ENCODE measurements at places on chromosomes 3 and 15.

DNA sequence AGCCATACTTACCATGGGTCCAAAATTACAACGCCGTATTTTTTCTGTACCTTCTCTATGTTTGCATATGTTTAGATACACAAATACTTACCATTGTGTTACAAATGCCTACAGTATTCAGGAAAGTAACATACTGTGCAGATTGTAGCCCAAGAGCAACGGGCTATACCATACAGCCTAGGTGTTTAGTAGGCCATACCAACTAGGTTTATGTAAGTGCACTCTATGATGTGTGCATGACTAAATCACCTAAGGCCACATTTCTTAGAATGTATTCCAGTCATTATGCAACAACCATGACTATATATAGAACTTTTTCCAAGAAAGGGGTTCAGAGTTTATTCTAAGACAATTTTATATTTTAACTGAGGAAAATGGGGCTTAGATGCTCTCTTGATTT is 411.7 kb downstream of the MAGI1 start:
- DNase-seq, result no peak

GRCh38 chr3:182973047-182973446 is 7.3 kb downstream of the DCUN1D1 start:
- DNase-seq, result no peak

- no peak for DNase-seq
Measured at GRCh38 chr3:34065901-34066300, 267.5 kb downstream of the PDCD6IP start.

GRCh38 chr3:47017504-47018268 is 38.2 kb downstream of the NBEAL2 start:
- no peak for DNase-seq

DNA sequence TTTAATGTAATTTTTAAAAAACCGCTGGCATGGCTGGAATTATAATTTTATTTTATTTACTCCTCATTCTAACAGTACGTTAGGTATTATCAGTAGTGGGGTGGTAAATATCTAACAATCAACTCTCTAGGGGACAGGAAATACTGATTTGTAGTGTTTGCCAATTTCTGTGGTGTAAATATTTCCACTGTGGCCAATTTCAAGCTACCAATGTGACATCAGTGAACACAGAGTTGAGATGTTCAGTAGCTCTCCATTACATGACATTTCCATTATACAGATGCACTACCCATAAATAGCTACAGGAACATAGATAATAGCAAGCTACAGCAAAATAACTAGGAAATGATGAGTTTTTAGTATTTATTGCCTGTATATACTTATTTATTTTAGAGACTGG is 10.0 kb upstream of the ARL8B start:
- no peak for DNase-seq

DNA sequence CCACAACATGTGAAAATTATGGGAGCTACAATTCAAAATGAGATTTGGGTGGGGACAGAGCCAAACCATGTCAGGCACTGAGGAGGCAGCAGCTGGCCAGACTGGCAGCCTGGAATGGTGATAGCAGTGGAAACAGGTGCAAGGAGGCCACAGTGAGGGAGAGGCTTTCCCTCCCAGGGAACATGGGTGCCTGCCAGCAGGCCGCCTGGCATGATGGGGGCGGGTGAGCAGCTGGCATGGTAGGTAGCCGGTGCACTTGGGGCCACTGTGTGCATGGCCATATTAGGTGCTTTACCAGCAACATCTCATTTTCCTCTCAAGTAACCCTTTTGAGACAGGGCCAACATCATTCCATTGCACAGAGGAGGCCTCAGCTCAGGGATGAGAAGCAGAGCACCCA is 18.3 kb upstream of the MRPS22 start:
- DNase-seq, result no peak

GRCh38 chr15:73601451-73602445 is 31.4 kb downstream of the NPTN start:
- no peak for DNase-seq

DNA sequence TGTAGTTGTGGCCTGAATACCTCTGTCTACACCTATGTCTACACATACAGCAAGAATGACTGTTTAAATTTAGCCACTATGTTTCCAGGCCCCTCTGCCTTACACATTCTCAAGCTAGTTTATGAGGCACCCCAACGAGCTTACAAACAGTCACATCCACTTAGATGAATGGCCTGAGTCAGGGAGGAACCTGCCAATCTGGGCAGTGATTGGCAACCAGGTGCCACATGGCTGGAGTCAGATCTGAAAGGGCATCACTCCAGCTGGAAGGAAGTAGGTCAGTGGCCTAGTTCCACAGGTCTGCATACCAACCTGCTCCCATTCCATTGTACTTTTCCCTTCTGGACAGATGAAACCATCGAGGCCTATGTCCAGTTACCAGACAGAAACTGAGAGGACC is 136.3 kb downstream of the FOXP1 start:
- no peak for DNase-seq

DNA sequence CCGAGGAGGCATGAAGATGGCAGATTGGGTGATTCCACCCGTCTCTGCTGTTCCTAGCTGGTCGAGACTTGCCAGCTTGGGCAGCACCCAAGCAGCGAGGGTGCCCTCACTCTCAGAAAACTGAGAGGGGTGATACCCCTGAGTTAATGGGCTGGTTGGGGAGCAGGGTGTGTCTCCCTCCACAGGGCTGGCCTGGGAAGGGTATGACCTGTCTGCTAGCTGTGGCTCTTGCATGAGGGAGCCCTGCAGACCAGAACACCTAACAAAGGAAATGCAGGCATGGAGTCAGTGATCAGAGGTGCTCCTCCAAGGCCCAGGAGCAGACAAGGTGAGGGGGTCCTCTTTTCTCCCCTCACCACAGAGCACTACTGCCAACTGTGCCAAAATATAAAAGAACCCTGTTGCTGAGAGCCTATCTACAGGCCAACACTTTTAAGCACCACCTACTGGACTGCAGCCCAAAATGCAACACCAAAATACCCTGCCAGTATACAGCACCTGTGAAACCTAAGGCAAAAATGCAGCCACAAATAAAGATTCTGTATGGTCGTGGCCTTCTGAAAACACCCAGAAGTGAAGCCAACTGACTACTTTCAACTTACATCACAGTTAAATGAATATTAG is 35.8 kb upstream of the PPM1L start:
- DNase-seq, result no peak

DNA sequence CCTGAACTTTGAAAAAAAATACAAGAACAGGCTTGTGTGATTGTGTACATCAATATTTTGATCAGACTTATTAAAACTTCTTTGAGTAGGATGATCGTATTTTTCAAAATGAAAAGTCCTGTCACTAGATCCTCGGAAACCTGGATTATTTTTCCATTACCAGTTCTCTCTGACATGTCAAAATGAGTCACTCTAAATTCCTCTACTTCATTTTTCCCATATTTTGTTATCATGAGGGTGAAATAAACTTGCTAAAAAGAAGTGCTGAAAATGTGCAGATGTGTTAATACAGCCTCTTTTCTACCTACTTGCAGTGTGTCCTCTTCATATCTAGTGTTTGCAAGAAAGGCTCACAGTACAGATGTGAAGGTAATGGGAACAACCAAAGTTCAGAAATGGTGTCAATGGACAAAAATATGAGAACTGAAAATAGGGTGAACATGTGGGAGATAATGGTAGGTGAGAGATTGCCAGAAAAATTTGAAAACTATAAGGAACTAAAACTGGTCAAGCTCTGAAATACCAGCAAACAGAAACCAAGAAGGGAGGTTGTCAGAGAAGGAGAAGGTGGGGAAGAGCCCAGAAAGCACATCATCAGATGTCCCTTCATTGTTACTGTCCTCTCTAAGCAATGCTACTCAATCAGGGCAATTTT is 108.2 kb downstream of the EOMES start:
- DNase-seq, result no peak

- DNase-seq, result no peak
Measured at GRCh38 chr15:26051761-26052675, 188.9 kb upstream of the ATP10A start.

DNA sequence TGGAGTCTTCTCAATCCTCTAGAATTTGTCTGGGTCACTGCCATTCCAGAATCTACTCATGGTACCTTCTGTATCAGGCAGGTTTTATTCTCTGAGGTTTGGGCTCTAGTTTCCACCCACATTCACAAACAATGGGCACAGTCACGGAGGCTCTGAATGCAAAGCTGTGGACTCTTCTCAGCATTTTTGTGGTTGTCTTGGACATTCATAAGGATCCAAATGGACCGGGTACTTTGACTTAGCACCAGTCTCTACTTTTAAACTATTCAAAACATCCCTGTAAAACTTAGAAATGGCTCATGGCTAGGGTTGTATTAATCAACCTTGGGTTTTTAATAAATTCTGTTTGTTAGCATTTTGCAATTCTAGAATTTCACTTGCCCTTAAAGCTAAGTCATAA is 277.9 kb upstream of the THBS1 start:
- DNase-seq, result no peak

- DNase-seq, result no peak
Measured at GRCh38 chr3:46286947-46287565, 44.8 kb downstream of the CCR3 start.

- DNase-seq, result no peak
Measured at GRCh38 chr3:43729707-43730414, 39.1 kb downstream of the ABHD5 start.

DNA sequence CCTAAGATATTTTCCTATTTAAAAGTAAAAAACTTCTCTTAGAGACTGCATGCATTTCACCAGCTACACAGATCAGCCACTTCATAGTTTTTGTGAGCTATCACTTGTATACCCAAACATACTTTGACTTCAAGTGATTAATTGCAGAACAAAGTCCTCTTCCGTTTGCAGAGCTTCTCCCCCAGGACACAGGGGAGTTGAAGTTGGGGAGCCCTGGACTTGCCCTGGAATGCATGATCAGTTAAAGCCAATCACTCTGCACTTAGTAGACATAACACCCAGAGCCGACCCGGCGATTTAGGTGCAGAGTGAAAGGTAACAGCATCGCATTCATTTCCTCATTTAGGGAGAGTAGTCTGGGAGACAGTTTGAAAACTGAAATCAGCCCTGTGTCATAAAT is 70.1 kb downstream of the GREM1 start:
- no peak for DNase-seq

GRCh38 chr15:31268911-31269784 is 57.5 kb upstream of the KLF13 start:
- DNase-seq, result no peak

- DNase-seq, result no peak
Measured at GRCh38 chr3:2735392-2735894, 374.7 kb downstream of the IL5RA start.

GRCh38 chr3:83928903-83929302 is 1029.9 kb upstream of the CADM2 start:
- DNase-seq, result no peak

DNA sequence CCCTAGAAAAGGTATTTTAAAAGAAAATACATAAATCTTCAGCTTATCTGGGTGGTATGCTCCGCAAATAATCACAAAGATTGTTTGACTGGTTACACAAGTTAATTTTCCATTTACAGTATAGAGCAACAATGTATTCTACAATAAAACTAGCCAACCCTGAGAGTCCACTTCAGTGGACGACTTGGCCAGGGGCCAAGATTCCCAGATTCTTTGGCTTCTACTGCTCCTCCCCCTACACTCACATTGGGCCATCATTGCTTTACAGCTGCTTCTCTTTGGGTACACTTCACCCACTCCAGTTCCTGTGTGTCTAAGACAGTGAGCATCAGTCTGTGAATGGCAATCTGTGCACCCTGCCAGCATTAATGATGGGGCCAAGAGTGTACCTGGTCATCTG is 17.2 kb upstream of the PRICKLE2 start:
- DNase-seq, result no peak

DNA sequence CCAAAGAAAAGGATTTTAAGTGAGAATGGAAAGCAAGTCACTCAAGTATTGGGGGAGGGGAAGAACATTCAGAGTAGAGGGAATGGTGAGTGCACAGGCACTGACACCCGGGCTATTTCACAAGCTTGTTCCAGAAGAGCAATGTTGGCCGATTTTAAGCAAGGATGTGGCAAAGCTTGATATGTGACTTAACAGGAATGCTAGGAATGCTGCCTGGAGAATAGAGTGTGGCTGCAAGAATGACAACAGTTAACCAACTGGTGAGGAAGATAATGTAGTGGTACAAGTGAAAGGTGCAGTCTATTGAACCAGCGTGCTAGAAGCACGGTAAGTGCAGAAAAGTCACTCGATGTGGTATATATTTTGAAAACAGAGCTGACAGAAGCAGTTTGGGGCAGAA is 6.2 kb upstream of the CCDC80 start:
- DNase-seq, result no peak

DNA sequence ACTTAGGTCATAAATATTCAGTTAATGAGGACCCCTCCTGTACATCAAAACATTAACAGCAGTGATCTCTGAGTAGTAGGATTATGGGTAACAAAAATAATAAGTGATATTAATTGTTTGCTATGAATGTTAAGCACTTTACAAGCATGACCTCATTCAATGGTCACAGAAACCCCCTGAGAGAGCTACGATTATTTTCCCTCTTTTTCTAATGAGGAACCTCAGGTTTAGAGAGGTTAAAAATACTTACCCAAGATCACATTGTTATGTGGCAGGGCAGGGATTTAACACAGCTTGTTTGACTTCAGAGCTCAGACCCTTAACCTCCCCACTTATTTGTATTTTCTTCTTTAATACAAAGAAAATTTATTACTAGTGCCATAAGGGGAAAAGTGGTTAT is 228.2 kb downstream of the TBL1XR1 start:
- DNase-seq, result no peak

DNA sequence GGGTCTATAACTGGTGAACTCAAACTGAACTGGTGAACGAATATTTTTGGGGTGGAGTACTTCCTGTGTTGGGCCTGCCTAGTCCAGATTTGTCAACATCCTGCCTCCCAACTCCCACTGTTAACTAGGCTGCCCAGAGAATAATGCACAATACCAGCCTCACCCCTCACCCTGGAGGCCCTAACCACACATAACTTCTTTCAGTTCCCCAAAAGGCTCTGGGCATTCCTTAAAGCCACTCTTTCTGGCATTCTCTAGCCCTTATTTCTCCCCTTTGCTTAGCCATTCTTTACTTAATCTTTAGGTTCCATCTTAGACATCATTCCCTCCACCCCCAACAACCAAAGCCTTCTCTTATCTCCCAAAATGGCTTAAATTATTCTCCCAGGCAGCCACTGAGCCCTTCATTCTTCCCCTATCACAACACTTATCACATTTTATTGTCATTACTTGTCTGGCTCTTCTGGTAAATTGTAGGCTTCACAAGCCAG is 9.1 kb upstream of the SEC11A start:
- DNase-seq, result no peak

- DNase-seq, result no peak
Measured at GRCh38 chr3:5012367-5012766, 33.1 kb downstream of the BHLHE40 start.

GRCh38 chr3:72447059-72447946 is 400.9 kb downstream of the SHQ1 start:
- DNase-seq, result peak; percentile 75

DNA sequence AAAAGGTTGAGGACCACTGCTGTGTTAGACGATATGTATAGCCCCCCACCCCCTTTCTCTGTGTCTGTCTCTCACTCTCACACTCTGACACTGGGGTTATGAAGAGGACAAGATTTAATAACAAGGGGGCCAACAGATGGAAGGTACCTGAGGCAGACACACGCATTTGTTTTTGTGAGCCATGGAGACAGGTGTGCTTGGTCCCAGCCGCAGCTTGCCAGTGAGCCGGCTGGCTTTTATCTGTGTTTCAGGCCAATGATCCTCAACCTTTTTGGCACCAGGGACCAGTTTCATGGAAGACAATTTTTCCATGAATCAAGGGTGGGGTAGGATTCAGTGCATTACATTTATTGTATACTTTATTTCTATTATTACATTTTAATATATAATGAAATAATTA is 394.9 kb upstream of the RGMA start:
- no peak for DNase-seq
